ENCODE measurements at places on chromosomes 3 and 15.

- H3K27ac ChIP-seq: no peak overlapping the region
- no peak for DNase-seq
- peaks cover 27% of the 10 kb centered on the region for H3K4me1 ChIP-seq
- H3K4me3 ChIP-seq: no peak overlapping the region
- H3K27me3 ChIP-seq: no peaks in the 10 kb centered on the region
Measured at GRCh38 chr3:125033135-125033534, 22.7 kb downstream of the HEG1 start.

- no peak overlapping the region for H3K4me3 ChIP-seq
- peaks cover 28% of the 10 kb centered on the region for H3K4me1 ChIP-seq
- DNase-seq: no peak
- H3K27ac ChIP-seq: no peak overlapping the region
Measured at GRCh38 chr15:70125605-70126004, 27.9 kb upstream of the TLE3 start.

DNA sequence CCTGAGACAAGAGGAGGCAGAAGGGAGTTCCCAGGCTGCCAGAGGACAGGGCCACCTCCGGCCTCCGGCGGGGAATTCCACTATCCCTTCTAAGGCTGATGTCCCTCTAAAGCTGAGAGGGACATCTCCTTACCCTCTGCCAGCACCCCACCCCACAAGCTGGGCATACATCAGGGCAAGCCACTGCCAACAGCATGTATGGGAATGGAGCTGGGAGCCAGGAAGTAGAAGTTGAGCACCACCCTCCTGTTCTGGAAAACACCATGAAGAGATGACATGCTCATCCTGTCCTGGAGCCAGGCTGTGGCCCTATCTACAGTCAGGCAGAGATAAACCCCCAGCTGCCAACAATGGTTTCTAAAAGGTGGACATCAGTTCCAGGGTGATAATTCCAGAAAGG lies 7.1 kb downstream of the PLCD1 start:
- no peak for DNase-seq
- no peak overlapping the region for H3K4me3 ChIP-seq
- no peaks in the 10 kb centered on the region for H3K36me3 ChIP-seq

DNA sequence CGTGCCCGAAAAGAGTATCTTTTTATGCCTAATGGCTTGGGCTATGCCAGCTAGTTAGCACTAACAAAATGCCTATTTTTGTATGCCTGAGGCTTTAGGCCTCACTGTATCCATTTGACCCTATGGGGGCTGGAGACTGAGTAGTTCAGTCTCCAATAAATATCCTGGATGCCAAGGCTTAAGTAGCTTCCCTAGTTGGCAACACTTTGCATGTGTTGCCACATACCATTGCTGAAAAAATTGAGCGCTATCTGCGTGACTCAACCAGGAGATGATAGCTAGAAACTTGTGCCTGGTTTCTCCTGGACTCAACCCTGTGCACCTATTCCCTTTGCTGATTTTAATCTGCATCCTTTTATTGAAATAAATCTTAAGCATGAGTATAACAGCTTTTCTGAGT lies 58.4 kb upstream of the ATP2C1 start:
- no peak overlapping the region for H3K4me3 ChIP-seq
- H3K4me1 ChIP-seq: no peaks in the 10 kb centered on the region
- no peak overlapping the region for H3K27ac ChIP-seq

DNA sequence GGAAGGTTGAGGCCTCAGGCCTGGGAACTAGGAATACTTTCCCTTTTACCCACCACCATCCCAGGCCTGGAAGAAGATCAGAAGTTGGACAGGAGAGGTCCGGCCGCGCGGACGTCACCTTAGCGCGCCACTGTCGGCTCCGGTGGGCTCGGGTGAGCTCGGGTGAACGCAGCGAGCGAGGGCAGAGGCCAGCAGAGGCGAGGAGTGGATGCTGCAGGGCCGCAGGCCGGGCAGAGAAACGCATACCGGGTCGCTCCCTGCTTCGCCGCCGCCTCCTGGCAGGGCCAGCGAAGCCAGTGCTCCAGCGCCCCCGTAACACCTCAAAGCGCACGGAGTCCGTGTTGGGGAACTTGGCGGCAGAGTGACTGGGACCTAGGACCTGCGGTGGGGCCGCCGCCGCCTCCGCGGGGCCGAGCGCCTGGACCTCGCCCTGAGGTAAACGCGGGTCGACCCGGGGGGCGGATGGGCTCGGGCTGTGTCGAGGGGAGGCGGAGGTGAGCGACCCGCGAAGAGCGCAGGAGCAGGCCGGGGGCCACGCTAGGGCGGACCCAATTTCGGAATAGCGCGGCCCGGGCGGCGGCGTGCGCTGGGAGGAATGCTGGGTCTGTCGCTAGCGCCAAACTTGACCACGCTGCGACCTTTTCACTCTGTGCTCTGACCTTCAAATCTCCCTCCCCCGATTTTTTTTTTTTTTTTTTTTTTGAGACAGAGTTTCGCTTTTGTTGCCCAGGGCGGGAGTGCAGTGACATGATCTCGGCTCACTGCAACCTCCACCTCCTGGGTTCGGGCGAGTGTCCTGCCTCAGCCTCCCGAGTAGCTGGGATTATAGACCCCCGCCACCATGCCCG lies 1.6 kb downstream of the CYP11A1 start:
- H3K36me3 ChIP-seq: no peaks in the 10 kb centered on the region
- peak overlapping the region; percentile 78 for H3K27ac ChIP-seq
- peaks cover 17% of the 10 kb centered on the region for H3K4me1 ChIP-seq
- DNase-seq: no peak

DNA sequence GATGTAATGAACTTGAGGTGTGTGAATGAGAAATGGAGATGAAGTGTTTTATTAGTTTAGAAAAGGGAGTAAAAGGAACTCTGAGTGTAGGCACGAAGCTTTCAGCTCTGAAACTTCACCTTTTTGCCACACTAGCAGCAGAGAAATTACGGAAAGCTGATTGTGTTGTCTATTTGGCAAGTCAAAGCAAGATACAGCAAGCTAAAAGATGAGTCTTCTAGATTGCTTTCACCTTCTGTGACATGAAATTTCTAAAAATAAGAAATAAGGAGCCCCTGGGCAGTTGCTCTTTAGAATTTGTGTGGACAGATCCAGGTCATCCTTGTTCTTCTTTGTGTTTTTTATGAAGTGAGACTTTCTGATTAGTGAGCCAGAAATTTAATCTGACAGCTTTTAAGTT lies 143.4 kb downstream of the FNDC3B start:
- no peak for DNase-seq
- H3K36me3 ChIP-seq: no peaks in the 10 kb centered on the region
- H3K4me1 ChIP-seq: peaks cover 38% of the 10 kb centered on the region

GRCh38 chr3:24351779-24352469 lies 142.7 kb downstream of the THRB start:
- H3K27ac ChIP-seq: no peak overlapping the region
- H3K27me3 ChIP-seq: no peaks in the 10 kb centered on the region
- no peaks in the 10 kb centered on the region for H3K36me3 ChIP-seq

DNA sequence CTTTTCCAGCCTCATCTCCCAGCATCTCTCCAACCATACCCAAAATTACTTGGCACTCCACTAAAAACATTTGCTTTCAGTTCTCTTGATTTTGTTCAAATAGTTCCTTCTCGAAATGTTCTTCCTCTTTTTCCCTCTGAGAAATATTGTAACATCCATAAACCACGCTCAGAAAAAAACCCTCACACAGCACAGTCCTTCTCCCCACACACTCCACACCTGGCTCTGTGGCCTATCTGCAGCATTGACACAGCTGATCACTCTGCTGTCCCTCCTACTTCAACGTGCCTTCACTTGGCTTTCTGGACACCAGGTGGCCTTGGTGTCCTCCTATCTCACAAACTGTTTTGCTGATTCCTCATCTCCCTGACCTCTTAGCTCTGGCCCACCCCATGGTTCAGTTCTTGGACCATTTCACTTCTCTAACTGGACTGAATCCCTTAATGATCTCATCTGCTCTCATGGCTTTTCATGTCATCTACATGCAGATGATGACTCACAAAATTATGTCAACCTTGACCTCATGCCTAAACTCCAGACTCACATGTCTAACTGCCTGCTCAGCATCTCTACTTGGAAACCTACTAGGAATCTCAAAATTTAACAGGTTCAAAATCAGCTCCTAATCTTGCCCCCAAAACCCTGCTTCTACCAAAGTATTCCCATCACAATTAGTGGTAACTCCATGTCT lies 93.3 kb downstream of the TRIM42 start:
- no peak overlapping the region for H3K27ac ChIP-seq
- H3K36me3 ChIP-seq: no peaks in the 10 kb centered on the region
- H3K4me1 ChIP-seq: no peaks in the 10 kb centered on the region
- no peak for DNase-seq

- H3K36me3 ChIP-seq: no peaks in the 10 kb centered on the region
- no peak overlapping the region for H3K27ac ChIP-seq
- H3K27me3 ChIP-seq: no peaks in the 10 kb centered on the region
- H3K4me1 ChIP-seq: no peaks in the 10 kb centered on the region
- DNase-seq: no peak
- no peak overlapping the region for H3K4me3 ChIP-seq
Measured at GRCh38 chr15:95085056-95085455, 853.7 kb downstream of the MCTP2 start.

- H3K4me1 ChIP-seq: no peaks in the 10 kb centered on the region
- no peak overlapping the region for H3K4me3 ChIP-seq
- no peak for DNase-seq
- H3K36me3 ChIP-seq: no peaks in the 10 kb centered on the region
- H3K27ac ChIP-seq: no peak overlapping the region
Measured at GRCh38 chr3:32334675-32335074, 57.0 kb upstream of the CMTM7 start.

DNA sequence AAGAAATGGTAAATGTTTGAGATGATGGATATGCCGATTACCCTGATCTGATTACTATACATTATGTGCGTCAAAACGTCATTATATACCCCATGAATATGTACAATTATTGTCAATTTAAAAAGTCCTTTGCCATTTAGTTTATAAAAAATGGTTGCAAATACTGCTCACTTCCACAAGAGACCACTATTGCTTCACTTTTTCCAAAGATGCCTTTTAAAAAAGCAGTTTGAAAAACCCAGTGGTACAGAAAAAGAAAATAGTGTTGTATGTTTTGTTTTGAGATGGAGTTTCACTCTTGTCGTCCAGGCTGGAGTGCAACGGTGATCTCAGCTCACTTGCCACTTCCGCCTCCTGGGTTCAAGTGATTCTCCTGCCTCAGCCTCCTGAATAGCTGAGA lies 39.3 kb downstream of the EDEM1 start:
- H3K4me3 ChIP-seq: no peak overlapping the region
- H3K27ac ChIP-seq: no peak overlapping the region
- DNase-seq: no peak
- H3K27me3 ChIP-seq: no peaks in the 10 kb centered on the region
- H3K4me1 ChIP-seq: no peaks in the 10 kb centered on the region

GRCh38 chr3:124056846-124057245 lies 64.9 kb upstream of the ROPN1 start:
- H3K4me1 ChIP-seq: peaks cover 9% of the 10 kb centered on the region
- H3K36me3 ChIP-seq: no peaks in the 10 kb centered on the region
- no peaks in the 10 kb centered on the region for H3K27me3 ChIP-seq
- DNase-seq: no peak

- no peaks in the 10 kb centered on the region for H3K27me3 ChIP-seq
- DNase-seq: no peak
- H3K4me1 ChIP-seq: no peaks in the 10 kb centered on the region
- H3K36me3 ChIP-seq: no peaks in the 10 kb centered on the region
- no peak overlapping the region for H3K4me3 ChIP-seq
Measured at GRCh38 chr15:101464256-101464998, 25.1 kb downstream of the PCSK6 start.

DNA sequence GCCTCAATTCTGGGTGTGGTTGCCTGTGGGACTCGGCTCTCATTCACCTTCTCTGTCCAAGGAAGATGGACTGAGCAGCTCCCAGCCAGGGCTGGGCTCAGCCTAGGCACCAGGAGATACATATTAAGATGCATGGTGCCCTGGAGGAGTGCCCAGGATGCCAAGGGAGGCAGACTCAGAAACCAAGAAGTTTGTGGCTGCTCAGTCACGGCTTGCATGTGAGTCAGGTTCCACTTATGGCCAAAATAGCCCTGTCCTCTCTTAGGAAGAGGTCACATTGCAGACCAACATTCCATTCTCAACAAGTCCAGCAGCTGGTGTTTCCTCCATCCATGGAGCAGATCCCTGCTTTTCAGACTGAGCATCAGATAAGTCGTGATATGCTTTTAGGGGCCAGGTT lies 21.8 kb downstream of the CDCP1 start:
- H3K27ac ChIP-seq: peak overlapping the region; percentile 30
- H3K27me3 ChIP-seq: no peaks in the 10 kb centered on the region
- no peaks in the 10 kb centered on the region for H3K36me3 ChIP-seq

GRCh38 chr3:14506626-14507304 lies 33.4 kb downstream of the GRIP2 start:
- no peaks in the 10 kb centered on the region for H3K27me3 ChIP-seq
- no peak overlapping the region for H3K27ac ChIP-seq
- peaks cover 8% of the 10 kb centered on the region for H3K4me1 ChIP-seq
- no peak overlapping the region for H3K4me3 ChIP-seq
- no peak for DNase-seq

- H3K36me3 ChIP-seq: no peaks in the 10 kb centered on the region
- no peak overlapping the region for H3K27ac ChIP-seq
- H3K4me3 ChIP-seq: no peak overlapping the region
Measured at GRCh38 chr15:69980341-69981059, 117.2 kb downstream of the TLE3 start.

DNA sequence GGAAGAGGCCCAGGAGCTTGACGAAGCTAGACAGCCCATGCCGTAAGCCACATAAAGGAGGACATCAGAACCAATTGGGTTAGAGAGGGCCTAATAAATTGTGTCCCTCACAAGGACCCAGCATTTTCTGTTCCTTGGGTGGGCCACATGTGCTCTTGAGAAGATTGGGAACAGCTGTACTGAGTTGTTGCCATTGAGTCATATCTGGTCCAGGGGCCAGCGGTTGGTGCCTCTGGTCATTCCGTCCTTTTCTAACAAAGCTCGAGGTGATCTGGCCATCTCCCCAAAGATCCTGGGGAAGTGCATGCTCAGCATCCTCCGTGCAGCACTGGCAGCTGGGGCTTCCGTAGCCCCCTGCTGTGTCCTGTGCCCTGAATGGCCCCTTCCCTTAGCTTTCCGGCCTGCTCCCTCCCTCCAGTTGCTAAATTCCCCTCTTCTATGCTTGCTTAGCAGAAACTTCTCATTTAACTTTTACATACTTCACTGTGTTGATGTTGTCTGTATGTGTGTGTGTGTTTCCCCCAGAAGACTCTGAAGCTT lies 73.0 kb downstream of the EEFSEC start:
- H3K4me3 ChIP-seq: no peak overlapping the region
- H3K36me3 ChIP-seq: no peaks in the 10 kb centered on the region
- H3K27ac ChIP-seq: peak overlapping the region; percentile 46
- no peaks in the 10 kb centered on the region for H3K4me1 ChIP-seq
- H3K27me3 ChIP-seq: no peaks in the 10 kb centered on the region

- no peak overlapping the region for H3K27ac ChIP-seq
- DNase-seq: no peak
- H3K4me3 ChIP-seq: no peak overlapping the region
- H3K27me3 ChIP-seq: no peaks in the 10 kb centered on the region
- no peaks in the 10 kb centered on the region for H3K36me3 ChIP-seq
- H3K4me1 ChIP-seq: no peaks in the 10 kb centered on the region
Measured at GRCh38 chr3:166993015-166993630, 387.0 kb downstream of the ZBBX start.

- H3K4me3 ChIP-seq: no peak overlapping the region
- DNase-seq: no peak
- no peaks in the 10 kb centered on the region for H3K4me1 ChIP-seq
- no peak overlapping the region for H3K27ac ChIP-seq
Measured at GRCh38 chr15:25568751-25569150, 129.9 kb upstream of the UBE3A start.

GRCh38 chr3:134369861-134370596 lies 4.2 kb downstream of the AMOTL2 start:
- no peaks in the 10 kb centered on the region for H3K36me3 ChIP-seq
- H3K27ac ChIP-seq: peak overlapping the region; percentile 97
- peaks cover 88% of the 10 kb centered on the region for H3K4me1 ChIP-seq
- DNase-seq: no peak
